ENCODE measurements at places on chromosomes 5 and 9.

GRCh38 chr9:22528485-22528884, 81.9 kb downstream of the DMRTA1 start:
- DNase-seq, result no peak

GRCh38 chr5:39132792-39133191, 58.6 kb upstream of the RICTOR start:
- DNase-seq, result no peak

DNA sequence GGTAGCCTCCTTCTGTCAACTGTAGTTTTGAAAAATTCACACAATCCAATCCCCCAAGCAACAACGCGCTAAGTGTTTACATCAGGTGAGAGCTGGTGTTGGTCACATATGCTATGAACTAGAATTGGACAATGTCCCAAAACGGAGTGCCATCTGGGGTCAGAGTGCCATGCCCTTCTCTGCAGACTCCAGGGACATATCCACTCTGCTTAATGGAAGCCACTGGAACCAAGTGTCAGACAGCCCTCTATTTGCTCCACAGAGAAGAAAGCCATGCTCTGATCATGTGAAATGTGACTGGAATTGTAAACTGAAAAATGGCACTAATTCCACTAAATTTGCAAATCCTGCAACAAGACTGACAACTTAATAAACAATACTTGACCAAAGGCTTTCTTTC, 12.2 kb downstream of the ABCA1 start:
- DNase-seq, result no peak

DNA sequence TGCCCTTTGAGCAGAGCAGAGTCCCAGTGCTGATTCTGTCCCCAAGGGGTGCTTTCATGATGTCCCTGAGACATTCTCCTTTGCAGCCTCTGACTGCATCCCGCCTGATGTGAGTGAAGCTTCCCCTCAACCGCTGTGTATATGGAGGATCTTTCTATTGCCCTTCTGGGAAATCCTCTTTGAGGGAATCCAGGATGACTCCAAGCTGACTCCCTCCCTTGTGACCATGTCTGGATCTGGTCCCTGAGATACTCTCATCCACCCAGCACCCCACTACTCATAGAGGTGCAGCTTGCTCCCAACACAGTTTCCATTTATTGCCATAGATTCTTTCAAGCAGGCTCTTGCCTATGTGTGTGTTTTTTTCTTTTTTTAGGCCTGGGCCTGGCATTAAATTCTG, 216.5 kb downstream of the SEC61B start:
- DNase-seq, result no peak

DNA sequence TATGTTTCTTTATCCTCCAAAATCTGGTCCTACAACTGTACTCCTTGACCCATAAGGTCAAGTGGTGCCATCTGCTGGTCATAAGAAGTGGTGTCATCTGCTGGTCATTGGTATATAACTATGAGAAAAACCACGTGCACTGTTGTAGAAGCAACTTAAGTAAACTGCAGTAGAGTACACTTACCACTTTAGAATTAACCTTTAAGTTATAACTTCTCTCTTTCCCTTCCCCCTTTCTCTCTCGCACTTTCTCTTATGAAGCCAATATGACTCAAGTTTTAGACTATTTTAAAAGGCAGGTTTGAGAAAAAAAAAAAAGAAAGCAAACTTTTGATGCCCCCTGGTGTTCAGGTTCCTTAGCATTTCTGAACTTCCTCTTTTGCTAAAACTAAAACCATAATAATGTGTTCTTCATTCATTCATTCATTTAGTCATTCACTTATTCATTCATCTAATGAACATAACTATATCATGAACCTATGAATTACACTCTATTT, 12.8 kb upstream of the MTAP start:
- peak; percentile 79 for DNase-seq

- DNase-seq, result no peak
These were observed 529.5 kb upstream of the ZNF462 start for GRCh38 chr9:106333481-106333880.

GRCh38 chr5:2658881-2659470, 92.5 kb downstream of the IRX2 start:
- DNase-seq, result no peak

GRCh38 chr9:35841645-35841900, 12.5 kb downstream of the TMEM8B start:
- DNase-seq, result no peak

DNA sequence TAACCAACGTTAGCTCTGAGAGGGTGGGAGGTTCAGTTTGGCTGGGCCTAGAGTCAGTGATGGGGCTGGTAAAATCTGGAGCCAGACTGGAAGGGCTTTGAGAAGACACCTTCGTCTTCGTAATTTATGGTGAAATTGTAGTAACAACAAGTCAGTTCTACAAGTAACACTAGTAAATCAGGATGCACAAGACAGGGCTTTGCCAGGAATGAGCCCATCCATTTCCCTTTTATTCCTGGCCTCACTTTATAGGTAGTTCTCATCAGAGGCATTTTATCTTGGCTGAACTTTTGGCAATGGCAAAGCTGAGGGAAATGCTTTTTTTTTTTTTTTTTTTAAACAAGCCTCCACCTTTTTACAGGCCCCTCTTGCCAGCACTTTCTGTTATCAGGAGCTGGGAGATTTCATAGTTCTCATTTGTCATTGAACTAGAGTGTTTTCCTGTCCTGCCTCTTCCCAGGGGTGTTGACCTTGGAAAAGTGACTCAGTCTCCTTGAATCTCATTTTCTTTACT, 110.5 kb upstream of the KLF4 start:
- DNase-seq, result no peak

DNA sequence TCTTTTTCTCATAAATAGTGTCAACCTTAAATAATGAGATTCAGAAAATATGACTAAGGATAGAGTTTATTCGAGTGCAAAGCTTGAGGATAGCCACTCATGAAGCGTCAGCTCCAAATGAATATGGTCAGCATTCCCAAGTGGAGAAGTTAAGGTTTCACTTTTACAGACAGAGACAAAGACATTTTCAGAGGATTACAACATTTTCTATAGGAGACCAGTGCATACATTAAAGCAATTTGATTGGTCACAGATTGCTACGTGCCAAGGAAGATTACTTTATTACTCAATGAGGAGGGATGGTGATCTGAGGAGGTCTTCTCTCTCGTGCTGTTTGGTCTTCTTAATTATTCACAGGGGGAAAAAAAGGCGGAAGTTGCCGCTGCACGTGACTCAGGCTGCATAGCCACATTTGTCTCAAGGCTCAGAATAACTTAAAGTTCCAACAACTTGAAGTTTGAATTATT, 60.1 kb upstream of the SPATA31C2 start:
- DNase-seq, result no peak

DNA sequence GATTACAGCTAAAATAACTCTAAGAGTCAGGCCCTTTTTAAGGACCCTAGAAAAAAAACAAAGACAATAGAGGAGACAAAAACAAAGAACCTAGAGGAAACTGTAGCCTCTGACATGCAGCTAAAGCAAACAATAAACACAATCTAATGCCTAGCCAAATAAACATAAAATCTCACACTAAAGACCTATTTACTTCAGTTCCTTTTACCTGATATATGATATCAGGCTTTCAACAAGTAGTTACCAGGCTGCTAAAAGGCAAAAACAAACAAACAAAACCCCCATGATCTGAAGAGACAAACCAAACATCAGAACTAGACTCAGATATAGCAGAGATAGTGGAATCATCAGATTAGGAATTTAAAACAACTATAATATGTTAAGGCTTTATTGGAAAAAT, 226.5 kb upstream of the POU5F2 start:
- no peak for DNase-seq

DNA sequence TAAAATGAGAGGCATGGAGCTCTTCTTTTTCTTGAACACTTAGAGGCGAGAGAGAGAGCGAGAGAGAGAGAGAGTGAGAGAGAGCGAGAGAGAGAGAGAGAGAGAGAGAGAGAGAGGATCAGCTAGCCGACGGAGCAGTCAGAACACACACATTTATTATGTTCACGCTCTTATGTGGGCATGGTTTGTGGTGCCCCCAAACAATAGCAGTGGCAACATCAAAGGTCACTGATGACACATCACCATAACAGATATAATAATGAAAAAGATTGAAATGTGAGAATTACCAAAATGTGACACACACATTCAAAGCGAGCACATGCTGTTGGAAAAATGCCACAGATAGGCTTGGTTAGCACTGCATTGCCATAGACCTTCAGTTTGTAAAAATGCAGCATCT, 116.1 kb downstream of the KDM4C start:
- no peak for DNase-seq

All from activated CD4-positive, alpha-beta T cell treated with anti-CD3 and anti-CD28 coated beads, Interleukin-2, Interleukin-6, amounts not matched to agents 100 ng/mL and 50 ng/mL, durations not matched to agents 16 hours and 8 hours (primary cell).